ENCODE measurements at places on chromosomes 4 and X. TPM values are rescaled to one million over a fixed set of nuclear protein-coding genes. Genes with fewer than 3 reads are reported as not detected.

DNA sequence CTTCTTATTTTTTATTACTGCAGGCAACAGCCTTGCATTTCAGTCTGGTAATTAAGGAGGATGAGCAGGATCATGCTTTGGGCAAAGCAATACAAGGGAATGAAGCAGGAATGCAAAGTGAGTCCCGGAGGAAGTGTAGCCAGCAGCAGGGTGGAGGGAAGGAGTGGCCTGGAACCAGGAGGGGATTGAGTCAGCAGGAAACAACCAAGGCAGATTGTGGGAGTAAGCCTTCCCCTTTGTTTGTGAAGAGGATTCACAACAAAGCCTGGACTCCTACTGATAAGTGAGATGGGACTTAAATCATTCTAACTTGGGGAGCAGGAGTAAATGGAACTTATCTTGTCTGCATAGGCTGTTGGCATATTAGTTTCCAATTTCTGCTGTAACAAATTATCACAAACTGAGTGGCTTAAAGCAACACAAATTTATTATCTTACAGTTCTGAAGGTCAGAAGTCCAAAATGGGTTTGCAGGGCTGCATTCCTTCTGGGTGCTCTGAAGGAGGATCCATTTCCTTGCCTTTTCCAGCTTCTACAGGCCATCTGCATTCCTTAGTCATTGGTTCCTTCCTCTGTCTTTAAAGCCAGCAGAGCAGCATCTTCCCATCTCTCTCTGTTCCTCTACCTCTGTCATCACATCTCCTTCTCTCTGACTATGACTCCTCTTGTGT is 93.2 kb upstream of the AP1S2 start:
- DNase-seq, result no peak

- DNase-seq, result no peak
Observed at GRCh38 chrX:16212024-16212423, 44.7 kb downstream of the MAGEB17 start.

DNA sequence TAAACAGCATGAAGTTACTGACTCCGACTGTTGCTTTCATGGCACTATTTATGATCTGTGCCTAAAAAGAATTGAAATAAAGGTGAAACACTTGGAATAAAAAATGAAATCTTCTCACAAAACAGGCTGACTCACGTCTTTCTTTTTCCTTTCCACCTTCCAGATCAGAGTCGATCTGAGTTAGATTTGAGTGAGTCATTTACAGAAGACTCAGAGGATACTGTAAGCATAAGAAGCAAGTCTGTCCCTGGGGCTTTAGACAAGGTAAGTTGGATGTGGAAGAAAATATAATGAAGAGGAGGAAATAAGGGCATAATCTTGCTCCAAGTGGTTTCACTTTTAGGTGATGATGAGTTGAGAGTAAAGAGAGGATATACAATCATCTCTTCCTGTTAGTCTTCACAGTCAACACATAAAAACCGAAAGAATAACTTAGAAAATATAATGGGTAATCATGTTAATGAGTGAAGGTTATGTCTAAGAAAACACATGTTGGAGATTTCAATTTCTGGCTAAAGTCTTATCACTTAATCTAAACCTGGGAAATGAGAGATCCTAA is 89.7 kb downstream of the SYTL5 start:
- no peak for DNase-seq

The SULT1E1 gene
- total RNA-seq, result not detected

GRCh38 chrX:8349816-8350544 is 114.7 kb upstream of the VCX3B start:
- DNase-seq, result no peak

DNA sequence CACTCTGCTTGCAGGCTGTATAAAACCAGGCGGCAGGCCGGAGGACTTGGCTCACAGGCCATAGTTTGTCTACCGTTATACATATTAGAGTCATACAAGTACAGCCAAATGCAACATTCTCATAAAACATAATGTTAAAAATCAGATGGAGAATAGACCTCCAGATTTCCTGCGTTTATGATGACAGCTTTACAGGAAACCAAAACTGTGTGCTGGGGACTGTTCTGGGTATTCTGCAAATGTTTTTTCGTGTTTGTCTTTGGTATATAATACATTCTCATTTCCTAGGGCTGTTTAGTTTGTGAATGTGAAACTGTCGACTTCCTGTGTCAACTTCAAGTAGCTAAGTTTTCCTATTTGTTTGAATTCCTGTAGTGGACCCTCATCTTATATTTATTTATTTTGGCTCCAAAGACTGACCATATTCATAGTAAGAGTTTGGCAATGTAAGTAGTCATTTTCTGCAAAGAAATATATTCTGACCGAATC is 79.5 kb upstream of the FAM9C start:
- DNase-seq, result no peak

GRCh38 chrX:48676893-48677270 is 6.7 kb upstream of the WAS start:
- DNase-seq, result no peak

DNA sequence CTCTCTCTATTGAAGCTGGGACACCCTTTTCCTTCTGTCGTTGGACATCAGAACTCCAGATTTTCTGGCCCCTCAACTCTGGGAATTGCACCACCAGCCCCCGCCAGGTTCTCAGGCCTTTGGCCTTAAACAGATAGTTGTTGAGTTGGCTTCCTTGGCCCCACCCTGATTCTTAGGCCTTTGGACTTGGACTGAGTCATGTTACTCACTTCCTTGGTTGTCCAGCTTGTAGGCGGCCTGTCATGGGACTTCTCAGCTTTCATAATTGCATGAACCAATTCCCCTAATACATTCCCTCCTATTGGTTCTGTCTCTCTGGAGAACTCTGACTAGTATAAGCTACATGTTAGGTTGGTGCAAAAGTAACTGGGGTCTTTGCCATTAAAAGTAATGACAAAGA is 195.7 kb downstream of the GPAT3 start:
- no peak for DNase-seq

- DNase-seq, result no peak
Observed at GRCh38 chr4:151581570-151581969, 172.6 kb downstream of the FHIP1A start.

The CXCL11 gene
- total RNA-seq, result not detected

DNA sequence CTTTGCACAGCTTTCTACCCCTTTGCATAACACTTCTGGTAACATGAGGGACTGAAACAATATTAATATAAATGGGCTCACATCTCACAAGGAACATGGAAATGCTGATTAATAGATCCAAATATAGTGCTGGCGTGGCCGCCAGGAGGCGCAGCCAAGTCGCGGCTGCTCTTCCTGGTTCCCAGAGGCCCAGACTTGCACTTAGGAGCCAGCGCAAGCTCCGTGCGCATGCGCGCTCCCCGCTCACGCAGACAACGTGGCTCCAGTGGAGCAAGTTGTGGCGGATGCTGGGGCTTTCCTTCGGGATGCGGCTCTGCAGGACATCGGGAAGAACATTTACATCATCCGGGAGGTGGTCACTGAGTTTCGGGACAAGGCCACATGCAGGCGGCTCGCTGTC is 318.3 kb upstream of the SLC7A11 start:
- DNase-seq, result no peak

DNA sequence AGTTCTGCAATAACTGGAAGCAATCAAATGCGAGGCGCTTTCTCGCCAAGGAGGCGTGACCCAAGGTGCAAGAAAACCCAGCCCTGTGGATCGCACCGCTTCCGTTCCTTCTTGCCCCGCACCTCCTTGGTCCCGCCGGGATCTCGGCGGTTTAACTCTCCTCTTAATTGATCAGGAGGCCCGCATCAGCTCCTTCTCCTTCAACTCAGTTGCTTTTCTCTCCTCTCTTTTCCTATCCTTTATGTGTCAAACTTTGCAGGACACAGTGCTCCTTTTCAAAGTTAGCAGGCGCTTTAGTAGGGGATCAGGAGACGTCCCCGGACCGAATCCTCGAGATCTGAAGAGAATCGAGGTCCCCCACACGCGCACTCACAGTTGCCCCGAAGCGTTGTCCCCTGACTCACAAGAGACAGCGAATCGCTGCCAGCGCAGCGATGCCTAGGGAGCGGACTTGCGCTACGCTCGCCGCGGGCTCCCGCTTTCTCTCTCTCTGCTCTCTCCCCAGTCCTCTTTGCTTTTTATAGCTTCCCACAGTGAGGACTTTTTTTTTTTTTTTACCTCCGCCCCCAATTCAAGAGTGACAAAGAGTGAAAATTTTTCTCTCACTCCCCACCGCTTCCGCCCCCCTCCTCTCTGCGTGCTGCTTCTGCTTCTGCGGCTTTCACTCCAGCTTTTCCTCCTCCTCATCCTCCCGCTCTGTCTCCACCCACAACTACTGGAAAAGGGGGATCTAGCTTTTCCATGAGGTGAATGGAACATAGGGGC is at the start of gene DKK2:
TSS of gene DKK2 (minus strand) at position 495 of the 765 bp plus-strand sequence. CDS start 722 bp downstream, outside the sequence.
- no peak for DNase-seq

The CLIC2 gene
- total RNA-seq, result 0.79 TPM

DNA sequence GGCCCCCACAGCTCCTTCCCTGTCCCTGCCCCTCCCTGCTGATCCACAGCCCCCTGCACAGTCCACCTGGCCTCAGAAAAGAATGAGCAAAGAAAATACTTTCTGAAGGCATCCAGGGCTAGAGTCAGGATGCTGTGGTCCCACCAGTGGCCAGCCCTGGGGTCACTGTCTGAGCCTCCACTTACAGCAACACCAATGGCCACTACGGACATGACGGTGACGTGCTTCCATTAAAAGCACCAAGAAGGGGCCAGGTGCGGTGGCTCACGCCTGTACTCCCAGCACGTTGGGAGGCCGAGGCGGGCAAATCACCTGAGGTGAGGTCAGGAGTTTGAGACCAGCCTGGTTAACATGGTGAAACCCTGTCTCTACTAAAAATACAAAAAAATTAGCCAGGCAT is 4.0 kb downstream of the JAKMIP1 start:
- DNase-seq, result no peak

The IL3RA gene
- total RNA-seq, result 0.77 TPM

The BEX3 gene
- 15.1 TPM for total RNA-seq

DNA sequence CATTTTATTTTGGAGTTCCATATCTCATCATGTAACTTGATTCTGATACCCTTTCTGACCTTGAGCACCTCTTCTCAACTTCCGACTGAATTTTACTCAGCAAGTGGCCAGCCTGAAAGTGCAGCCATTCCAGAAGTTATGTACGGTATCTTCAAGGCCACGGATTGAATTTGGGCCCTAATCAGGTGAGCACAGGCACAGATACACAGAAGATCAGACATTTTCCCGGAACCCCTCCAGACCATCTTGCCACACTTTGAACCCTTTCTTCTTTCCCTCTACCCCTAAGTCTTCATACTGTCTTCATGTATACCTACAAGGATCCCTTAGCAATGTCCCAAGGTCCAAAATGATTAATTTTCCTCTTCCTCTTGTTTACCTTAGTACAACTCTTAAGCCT is 108.2 kb downstream of the FNIP2 start:
- DNase-seq, result no peak

- DNase-seq, result no peak
Observed at GRCh38 chr4:81509822-81510221, 38.1 kb upstream of the RASGEF1B start.

GRCh38 chr4:112201915-112202505 is 29.6 kb upstream of the AP1AR start:
- DNase-seq, result no peak

- DNase-seq, result no peak
Observed at GRCh38 chr4:10164877-10165283, 48.3 kb upstream of the WDR1 start.

The OPHN1 gene
- total RNA-seq, result 0.44 TPM

DNA sequence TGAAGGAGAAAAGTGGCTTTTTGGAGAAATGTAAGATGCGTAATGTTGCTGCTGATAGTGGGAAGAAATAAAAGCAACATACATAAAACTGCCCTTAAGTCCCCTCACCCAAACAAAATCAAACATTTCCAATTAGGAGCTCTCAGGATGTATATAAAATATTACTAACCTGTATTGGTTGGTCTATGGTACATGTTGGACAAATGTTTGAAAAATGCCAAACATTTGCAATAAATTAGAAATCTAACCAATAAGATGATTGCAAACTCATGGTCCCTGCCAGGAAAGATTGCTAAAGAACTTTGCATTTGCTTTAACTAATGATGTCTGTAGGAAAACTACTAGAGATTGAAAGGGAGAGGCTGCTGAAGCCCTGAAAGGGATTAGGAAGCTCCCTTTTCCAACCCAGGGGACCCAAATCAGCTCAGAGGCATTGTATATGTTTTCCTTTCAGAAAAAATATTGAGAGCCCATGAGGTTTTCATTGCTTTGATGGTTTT is 1.8 kb downstream of the SFRP2 start:
- DNase-seq, result no peak

DNA sequence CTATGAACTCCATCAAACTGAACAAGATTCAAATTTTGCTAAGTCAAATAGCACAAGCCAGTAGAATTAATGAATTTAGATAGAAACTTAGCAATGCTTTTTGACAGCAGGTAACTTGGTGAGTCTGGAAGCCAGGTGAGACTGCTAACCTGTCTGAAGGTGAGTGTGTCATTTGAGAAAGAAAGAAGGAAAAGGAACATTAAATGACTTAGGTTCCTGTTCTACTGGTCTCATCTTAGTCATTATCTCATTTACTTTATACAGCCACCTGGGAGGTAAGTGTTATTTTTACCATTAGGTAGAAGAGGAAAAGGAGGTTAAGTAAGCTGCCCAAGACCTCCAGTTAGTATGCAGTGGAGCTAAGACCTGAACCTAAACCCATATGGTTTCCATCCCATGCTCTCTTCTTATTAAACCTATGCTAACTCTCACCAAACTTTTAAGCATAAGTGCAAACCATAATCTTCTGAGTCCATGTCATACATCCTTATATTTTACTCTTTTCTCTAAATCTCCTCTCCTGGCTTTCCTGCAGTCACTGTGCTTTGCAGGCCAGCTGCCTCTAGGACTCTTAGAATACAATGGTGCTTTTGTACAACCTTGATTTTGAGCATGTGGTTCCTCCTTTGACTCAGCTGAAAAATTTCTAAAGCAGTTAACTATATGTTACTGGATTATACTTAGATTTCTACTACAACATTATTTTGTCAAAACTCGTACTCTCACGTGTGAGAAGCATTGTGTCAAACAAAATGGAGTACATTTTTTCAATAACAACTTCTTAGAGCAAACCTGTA is 68.5 kb downstream of the ATP10D start:
- DNase-seq, result no peak

- no peak for DNase-seq
Observed at GRCh38 chr4:52234561-52235440, 183.7 kb downstream of the SPATA18 start.

- no peak for DNase-seq
Observed at GRCh38 chrX:135421932-135422809, at the start of gene SMIM10L2A. Gene SMIM10L2A, plus strand, starts transcription at chrX:135421944. Its CDS starts 188 bp downstream, at chrX:135422132.

GRCh38 chr4:90857081-90857820 is 730.1 kb downstream of the CCSER1 start:
- DNase-seq, result no peak

The FGF16 gene
- total RNA-seq, result not detected

- no peak for DNase-seq
Observed at GRCh38 chrX:27519226-27519625, 56.1 kb upstream of the PPP4R3C start.

The NAT8L gene
- not detected for total RNA-seq

DNA sequence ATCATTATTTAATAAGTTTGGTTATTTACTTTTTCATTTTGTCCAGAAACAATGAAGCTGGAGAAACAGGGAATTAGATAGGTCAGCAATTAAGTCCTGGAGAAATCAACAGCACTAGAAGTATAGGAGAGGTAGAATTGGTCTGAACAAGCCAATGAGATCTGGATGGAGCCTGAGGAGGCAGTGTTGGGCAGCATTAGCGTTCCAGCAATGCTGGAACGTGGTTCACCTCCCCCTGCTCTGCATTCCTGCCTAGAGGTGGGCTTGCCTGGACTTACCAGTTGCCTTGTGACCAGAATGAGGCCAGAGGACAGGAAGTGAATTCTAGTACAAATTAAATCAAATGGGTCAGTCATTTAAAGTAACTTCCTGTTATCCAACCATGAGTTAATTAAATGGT is 4.6 kb downstream of the RASSF6 start:
- no peak for DNase-seq

Measured in activated naive CD8-positive, alpha-beta T cell treated with anti-CD3 and anti-CD28 coated beads, Interleukin-2, amount 10 ng/mL, durations not matched to agents 7 days and 5 days (primary cell).